ENCODE measurements at places on chromosomes 6 and 20.

GRCh38 chr6:2485116-2485515, 239.7 kb upstream of the GMDS start:
- DNase-seq: no peak

DNA sequence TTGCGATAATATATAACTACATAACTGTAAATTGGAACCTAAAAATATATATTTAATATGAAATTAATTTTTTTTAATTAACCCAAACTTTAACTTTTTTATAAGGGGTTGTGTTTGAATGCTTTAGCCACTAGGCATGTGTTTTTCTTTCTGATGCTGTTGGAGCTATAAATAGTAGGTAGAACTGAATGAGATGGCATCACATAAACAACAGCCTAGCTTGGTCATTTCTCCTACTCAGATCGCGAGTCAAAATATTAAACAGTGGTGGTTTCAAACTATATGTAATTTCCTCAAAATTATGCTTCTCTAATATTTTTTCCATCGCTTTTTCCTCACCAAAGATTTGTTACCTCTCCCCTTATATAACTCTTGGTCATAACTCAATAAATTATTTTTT, 243.2 kb downstream of the ARID1B start:
- no peak for DNase-seq

DNA sequence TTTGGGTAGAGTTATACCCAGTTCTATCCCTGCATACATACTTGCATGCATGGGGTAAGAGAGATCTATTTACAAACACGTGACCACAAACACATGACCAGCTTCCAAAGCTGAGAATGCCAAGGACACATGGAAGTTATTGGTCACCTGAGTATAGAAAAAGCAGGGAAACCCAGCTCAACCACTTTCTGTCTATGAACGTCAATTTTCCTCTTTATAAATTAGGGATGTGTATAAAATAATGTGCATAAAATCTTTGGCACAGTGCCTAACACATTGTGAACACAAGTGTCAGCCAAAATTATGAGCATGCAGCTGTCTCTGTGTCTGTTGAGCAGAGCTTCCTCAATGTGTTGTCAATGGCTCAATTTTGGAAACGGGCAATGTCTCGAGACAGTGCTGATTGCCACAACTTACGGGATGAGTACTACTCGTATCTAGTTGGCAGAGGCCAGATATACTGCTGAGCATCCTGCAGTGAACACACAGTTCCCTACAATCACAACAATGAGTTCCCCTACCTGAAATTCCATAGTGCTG, 44.9 kb downstream of the TPD52L1 start:
- no peak for DNase-seq

- peak; percentile 22 for DNase-seq
Observed at GRCh38 chr20:63578224-63579016, 4.4 kb upstream of the HELZ2 start.

- DNase-seq: no peak
Observed at GRCh38 chr6:81689580-81689979, 62.9 kb downstream of the TENT5A start.

- no peak for DNase-seq
Observed at GRCh38 chr20:13855613-13856012, 70.8 kb downstream of the NDUFAF5 start.

DNA sequence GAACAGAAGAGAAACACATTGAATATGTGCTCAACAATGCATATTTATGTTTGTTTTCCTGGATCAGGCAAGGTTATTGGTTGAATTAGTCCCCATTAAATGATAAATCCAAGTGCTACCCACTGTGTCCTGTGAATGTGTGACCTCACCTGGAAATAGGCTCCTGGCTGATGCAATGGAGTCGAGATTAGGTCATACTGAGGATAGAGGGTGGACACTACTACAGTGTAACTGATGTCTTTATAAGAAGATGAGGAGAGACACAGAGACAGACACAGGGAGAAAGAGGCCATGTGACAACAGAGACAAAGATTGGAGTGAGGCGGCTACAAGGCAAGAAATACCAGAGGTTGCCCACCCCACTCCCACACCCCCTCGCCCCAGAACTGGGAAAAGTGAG, 559.3 kb downstream of the C6orf118 start:
- no peak for DNase-seq

DNA sequence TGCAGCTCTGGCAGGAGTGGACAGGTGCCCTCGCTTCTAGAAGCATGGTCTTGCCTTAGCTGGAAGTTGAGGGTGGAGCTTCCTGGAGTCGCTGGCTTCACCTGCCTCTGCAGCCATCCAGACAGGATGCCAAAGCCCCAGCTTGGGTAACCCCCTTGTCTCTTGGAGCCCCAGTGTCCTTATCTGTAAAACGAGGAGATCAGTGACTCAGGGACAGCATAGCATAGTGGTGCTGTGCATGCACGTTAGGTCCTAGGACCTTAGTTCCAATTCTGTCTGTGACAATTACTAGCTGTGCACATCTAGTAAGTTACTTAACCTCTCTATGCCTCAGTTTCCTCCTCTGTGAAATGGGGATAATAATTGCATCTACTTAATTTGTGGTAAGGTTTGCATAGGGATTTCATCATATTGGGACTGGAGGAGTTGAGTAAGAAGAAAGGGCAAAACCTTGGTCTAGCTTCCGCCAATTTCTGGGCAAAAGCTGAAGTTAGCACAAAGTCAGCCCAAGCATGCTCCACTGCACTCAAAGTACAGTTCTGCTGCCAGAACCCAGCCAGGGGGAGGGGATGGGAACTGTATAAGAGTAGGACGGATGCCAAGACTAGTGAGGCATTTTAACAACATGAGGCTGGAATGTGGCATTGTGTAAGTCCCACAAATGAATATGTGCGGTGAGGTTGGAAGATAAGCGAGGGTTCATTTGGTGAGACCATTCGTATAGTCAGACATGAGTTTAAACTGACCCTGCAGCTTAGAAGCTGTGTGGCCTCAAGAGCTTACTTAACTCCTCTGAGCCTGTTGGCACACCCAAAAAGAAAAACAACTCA, 24.5 kb downstream of the TOX2 start:
- DNase-seq: no peak

- DNase-seq: no peak
Observed at GRCh38 chr6:24692848-24693592, 25.9 kb downstream of the C6orf62 start.
